Bronchus fibroblast of lung (primary cell): ENCODE measurements at places on chromosomes 7 and 10. TPM values are rescaled to one million over a fixed set of nuclear protein-coding genes. Genes with fewer than 3 reads are reported as not detected.

SLC4A2 gene
- total RNA-seq, result 68.6 and 91.9 TPM in 2 replicates

SPDYE8 gene
- total RNA-seq, result not detected in 2 replicates

PLEKHS1 gene
- not detected in 2 replicates for total RNA-seq

STAG3 gene
- 0.84 and 1.8 TPM in 2 replicates for total RNA-seq

GFRA1 gene
- 0.89 and 1.8 TPM in 2 replicates for total RNA-seq

CHAT gene
- total RNA-seq, result not detected in 2 replicates

LAMB1 gene
- total RNA-seq, result 101 and 103 TPM in 2 replicates

UCN3 gene
- not detected in 2 replicates for total RNA-seq

KCP gene
- 0.15 and 0.17 TPM in 2 replicates for total RNA-seq

PIP gene
- not detected in 2 replicates for total RNA-seq

DKK1 gene
- total RNA-seq, result 44.4 and 53.1 TPM in 2 replicates

PCDH15 gene
- total RNA-seq, result not detected in 2 replicates

SKIDA1 gene
- 2.4 and 2.7 TPM in 2 replicates for total RNA-seq

C10orf67 gene
- under 0.01 TPM in 1 of 2 replicates, not detected in the other for total RNA-seq

ASIC3 gene
- under 0.01 and 0.17 TPM in 2 replicates for total RNA-seq

LLCFC1 gene
- not detected in 2 replicates for total RNA-seq

DYDC2 gene
- not detected in 2 replicates for total RNA-seq

NPFFR1 gene
- not detected in 2 replicates for total RNA-seq

CUEDC2 gene
- total RNA-seq, result 102 and 104 TPM in 2 replicates

RADIL gene
- total RNA-seq, result 2.2 and 3.0 TPM in 2 replicates

CALHM1 gene
- not detected in 2 replicates for total RNA-seq
